Activated CD8-positive, alpha-beta memory T cell treated with anti-CD3 and anti-CD28 coated beads for 1 hour (primary cell): ENCODE measurements at places on chromosomes 6 and 20.

GRCh38 chr6:20554326-20554725 lies 20.1 kb downstream of the CDKAL1 start:
- no peak for DNase-seq

- no peak for DNase-seq
These were observed 513.5 kb upstream of the JARID2 start for GRCh38 chr6:14732226-14732843.

DNA sequence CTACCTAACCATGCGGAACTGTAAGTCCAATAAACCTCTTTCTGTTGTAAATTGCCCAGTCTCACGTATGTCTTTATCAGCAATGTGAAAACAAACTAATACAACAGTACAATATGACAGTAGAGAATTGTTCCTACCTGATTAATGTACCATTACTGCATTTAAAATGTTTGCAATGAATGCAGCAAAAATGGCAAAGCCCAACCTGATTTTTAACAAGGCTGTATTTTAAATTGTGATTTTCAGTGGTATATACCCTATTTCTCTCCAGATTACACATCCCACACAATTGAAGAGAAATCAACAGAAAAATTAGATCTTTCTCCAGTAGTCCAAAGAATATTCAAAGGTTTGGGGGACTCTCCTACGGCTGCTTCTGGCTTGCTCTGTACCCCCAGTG lies 3.3 kb upstream of the PCSK2 start:
- DNase-seq = no peak

- DNase-seq = no peak
These were observed 170.9 kb upstream of the AKAP12 start for GRCh38 chr6:151068761-151069312.

GRCh38 chr6:101776919-101777350 lies 383.4 kb downstream of the GRIK2 start:
- no peak for DNase-seq

- DNase-seq = no peak
These were observed 12.1 kb downstream of the SLC2A4RG start for GRCh38 chr20:63751471-63752271.

DNA sequence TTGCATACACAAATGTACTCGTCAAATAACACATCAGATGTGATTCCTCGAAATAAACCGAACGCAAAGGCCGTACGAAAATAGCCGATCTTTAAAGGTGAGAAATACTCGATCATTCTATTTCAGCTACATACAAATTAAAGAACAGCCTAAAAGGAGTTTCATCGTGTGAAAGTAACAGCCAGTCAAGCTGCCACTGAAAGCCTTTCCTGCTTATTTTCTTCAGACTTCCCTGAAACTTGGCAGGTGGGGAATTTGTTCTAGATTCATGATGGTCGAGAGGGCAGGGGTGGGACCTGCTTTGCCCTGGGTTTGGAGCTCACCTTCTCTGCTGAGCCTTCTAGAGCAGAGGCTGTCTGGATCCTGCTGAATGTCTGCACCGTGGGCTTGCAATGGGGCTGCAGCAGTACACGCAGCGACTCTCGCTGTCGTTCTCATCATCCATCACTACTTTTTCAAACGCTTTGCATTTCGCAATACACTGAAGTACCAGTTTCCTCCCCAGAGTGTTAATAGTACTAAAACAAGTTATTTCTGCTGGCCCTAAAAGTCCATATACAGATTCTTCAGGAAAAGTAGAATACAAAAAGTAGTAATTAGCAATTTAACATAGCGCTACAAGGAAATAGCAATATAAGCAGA lies 16.2 kb downstream of the FOXC1 start:
- no peak for DNase-seq

GRCh38 chr6:100504786-100505737 lies 40.3 kb upstream of the SIM1 start:
- no peak for DNase-seq

DNA sequence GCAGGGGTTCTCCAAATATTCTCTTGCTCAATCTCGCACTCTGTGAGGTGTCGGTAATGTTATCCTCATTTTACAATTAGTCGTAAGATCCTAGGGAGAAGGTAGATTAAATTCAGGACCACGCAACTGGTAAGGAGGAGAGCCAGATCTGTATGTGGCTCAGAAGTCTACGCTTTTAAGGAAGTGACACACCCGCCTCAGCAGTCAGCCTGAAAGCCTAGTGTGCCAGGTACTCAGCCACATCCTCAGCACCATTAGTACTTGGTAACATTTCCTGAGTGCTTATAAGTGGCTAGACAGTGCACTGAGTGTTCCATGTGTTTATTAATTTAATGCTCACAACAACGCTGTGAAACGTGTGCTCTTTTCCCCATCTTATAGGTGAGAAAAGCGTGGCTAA lies 63.7 kb downstream of the DHX35 start:
- DNase-seq = no peak

- no peak for DNase-seq
These were observed 33.2 kb upstream of the SNX9 start for GRCh38 chr6:157789861-157790260.

GRCh38 chr6:7787137-7787608 lies 61.3 kb downstream of the BMP6 start:
- no peak for DNase-seq

DNA sequence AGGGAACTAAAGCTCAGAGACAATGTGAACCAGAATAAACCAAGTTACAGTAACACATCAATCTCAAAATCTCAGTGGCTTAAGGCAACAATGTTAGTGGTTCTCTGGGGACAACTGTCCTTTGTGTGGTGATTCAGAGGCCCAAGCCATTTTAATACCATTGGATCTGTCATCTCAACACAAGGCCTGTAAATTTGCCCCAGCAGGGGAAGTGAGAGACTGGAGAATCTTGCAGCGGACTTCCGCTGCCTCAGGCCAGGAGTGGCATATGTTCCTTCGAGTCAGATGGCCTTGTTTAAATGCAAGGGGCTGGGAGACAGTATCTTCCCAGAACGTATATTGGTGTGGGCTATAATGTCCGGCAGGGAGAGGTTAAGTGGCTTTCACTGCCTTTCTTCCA lies 126.0 kb downstream of the CD83 start:
- DNase-seq = no peak

- no peak for DNase-seq
These were observed 54.9 kb downstream of the CDH22 start for GRCh38 chr20:46253391-46253790.

DNA sequence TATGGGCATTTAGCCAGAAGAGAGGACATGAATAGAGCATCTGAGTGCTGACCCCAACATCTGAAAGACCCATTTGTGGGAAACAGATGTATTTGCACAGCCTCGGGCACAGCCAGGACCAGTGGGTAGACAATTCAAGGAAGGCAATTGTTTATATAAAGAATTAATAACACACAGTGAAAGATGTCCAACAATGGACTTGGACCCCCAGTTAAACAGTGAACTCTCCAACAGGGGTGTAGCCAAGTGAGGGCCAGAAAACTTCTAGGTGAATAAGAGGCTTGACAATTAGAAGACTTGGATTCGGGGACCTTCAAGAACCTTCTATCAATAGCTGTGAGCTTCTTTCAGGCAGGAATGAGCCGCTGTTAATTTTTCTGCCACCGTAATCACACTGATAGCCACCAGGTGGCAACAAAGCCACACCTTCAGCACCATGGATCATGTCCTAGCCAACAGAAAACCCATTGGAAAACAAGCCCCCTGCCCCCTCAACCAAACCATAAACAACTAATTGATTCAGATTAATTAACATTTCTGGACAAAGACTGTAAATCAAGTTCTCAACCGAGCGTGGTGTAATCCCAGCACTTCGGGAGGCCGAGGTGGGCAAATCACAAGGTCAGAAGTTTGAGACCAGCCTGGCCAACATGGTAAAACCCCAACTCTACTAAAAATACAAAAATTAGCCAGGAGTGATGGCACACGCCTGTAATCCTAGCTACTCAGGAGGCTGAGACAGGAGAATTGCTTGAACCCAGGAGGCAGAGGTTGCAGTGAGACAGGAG lies 8.8 kb upstream of the SRSF6 start:
- DNase-seq = no peak

DNA sequence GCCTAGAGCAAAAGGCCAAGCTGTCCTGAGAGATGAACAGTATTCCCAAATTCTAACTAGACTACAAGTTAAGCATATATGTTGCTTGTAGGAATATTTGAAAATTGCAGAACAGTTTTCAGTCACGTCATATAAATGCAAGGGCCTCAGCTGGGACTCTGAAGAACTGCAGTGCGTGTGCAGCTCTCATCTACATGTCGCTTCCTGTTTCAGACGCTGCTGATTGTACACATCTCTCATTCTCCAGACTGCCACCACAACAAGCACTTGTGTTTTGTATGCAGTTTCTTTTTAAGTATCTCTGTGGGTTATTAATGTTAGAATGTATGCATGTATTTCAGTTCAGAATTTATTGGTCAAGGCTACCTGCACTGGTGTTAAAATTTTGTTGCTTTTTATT lies 119.7 kb downstream of the MAP3K4 start:
- DNase-seq = no peak

GRCh38 chr20:33653900-33654596 lies 8.1 kb upstream of the C20orf144 start:
- no peak for DNase-seq

DNA sequence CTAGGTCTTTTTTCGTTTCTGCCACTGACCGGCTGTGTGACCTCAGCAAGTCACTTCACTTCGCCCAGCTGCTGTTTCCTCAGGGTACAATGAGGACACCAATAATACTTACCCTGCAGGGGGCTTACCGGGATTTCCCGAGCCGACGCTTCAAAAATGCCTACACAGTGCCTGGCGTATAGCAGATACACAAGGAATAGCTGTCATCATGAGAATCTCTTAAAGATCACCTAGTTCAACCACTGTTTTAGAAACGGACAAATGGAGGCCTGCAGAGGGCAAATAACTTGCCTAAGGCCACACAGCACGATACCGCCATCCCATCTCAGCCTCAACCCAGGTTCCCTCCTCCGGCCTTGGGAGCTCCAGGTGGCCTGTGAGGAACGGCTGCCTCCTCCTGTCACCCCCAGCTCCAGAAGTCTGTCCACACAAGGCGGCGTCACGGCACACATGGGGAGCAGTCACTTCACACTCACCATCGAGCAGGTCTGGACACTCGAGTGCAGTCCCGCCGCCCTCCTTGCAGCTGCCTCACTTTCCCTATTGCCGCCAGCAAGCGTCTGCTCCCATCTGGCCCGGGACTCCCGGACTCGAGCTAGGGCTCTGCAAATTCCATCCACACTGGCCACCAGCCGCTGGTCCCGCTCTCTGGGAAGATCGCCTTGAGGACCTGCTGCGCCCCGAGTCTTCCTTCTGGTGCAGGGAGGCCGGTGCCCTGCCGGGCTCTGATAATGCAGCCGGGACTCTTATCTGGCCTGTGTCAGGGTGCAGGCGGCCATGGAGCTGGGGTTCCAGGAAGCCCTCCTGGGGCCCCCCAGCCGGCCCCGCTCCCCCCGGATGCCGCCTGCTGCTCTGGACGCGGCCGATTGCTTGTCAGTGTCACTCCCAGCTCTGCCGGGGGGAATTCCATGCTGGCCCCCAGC lies at the start of gene RIPOR3:
Gene RIPOR3, minus strand, starts transcription at position 893 of the 923 bp plus-strand sequence. Its CDS starts 414 bp downstream, at position 479.
- no peak for DNase-seq

DNA sequence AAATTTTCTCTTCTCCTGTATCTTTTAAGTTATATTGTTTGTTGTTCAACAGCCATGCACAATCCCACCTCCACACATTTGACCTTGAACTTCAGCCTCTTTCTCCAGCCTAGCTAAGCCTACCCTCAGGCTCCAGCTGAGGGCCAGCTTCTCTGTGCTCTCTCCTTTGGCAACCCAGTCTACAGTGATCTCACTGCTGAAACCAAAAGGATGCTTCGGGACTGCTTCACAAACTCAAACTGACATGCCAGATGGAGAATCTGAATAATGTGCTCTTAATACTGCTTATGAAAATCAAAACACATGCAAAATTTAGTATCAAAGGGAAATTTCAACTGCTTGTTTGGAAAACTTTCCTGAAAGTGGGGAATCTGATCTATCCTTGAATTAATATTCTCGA lies 16.1 kb upstream of the RIN2 start:
- no peak for DNase-seq

DNA sequence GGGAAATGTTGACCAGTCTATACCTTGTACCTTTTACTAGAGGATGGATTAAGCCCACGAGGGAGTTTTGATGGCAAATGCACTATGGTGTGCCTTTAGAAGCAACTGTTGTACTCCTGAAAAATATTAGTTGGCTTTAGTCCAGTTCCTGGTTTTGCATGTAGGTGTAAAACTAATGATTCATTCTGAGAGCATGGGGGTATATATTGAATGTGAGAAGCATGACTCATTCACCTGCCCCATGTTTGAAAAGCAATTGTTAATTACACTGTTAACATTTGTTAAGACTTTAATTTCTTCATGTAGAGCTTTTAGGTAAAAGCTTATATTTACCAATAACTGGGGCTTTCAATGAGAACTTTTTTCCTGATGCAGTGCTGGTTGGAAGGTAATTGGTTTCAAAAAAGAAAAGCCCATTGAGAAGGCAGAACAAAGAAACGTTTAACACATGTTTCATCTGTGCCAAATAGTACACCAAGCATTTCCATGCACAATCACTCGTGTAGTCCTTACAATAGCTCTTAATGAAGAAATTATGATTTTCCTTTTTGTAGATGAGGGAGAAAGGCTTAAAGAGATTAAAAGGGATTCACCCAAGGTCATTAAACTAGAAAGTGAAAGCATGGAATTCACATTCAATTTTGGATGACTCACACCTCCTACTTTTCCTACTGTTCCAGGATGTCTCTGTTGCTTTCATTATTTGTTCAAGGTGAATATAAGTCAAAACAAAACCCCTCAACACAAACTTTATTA lies 134.1 kb downstream of the CCDC170 start:
- no peak for DNase-seq

- no peak for DNase-seq
These were observed 17.2 kb downstream of the ZDHHC14 start for GRCh38 chr6:157398151-157398550.

DNA sequence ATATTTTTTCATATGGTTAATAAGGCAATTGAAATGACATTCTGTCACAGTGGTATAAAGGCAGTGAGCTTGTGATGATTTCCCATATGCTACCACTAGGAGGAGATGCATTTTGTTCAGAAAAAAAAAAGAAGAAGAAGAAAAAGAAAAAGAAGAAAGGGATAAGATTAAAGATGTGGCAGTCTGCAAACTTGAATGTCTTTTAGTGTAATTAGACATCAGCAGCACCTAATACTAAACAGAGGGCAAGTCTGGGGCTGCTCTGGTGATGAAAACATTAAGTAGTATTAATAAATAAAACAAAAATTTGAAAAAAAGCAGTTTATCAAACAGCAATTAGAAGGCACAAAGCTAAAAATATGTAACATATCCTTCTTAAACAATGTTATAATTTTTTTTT lies 95.4 kb upstream of the DEFB112 start:
- no peak for DNase-seq

DNA sequence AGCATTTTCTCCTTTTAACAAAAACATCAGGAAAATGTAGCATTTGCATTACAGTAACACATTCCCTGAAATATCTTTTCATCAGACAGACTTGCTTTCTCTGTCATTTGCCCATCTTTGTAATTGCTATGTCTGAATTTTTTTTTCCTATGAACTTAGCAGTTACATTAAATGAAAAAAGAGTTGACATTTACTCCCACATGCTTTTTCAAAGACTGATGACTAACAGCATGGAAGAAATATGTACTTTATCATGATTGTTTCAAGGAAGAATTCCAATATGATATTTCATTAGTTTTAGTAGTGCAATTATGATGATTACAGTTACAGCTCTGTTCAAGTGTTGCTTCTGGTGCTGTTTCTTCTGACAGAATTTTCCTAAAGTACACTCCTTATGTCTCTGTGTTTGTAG lies 864.5 kb upstream of the MAN1A1 start:
- DNase-seq = no peak

- DNase-seq = no peak
These were observed 38.7 kb upstream of the SLC17A4 start for GRCh38 chr6:25715794-25716193.

- DNase-seq = no peak
These were observed 45.5 kb upstream of the SRF start for GRCh38 chr6:43125555-43125954.

GRCh38 chr6:156808287-156808686 lies 31.1 kb downstream of the ARID1B start:
- DNase-seq = no peak
